Activated T-cell treated with anti-CD3 and anti-CD28 coated beads, Interleukin-2, amount 50 U/mL, for 72 hours (primary cell): ENCODE measurements at places on chromosomes 12 and 14. TPM values are rescaled to one million over a fixed set of nuclear protein-coding genes. Genes with fewer than 3 reads are reported as not detected.

DNA sequence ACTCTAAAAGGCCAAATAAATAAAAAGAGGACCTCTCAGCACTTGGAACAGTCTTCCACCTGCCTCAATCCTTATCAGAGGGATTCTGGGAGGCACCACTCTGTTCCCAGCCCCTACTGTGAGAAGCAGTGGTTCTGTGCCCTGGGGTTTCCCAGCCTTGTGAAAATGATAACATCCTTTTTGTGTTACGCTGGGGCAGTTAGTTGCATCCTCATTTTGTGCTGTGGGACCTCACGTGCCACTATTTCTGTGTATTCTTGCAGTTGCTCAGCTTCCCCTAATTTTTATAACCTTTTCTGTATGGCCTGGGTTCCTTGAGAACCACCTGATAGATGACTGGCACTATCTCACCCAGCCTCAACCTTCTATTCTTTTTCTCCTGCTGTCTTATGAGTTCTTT lies 10.8 kb upstream of the CMA1 start:
- DNase-seq: no peak
- no peaks in the 10 kb centered on the region for H3K27me3 ChIP-seq
- H3K36me3 ChIP-seq: peaks cover 2% of the 10 kb centered on the region
- no peak overlapping the region for H3K4me3 ChIP-seq
- H3K4me1 ChIP-seq: peaks cover 6% of the 10 kb centered on the region
- no peak overlapping the region for H3K27ac ChIP-seq

DNA sequence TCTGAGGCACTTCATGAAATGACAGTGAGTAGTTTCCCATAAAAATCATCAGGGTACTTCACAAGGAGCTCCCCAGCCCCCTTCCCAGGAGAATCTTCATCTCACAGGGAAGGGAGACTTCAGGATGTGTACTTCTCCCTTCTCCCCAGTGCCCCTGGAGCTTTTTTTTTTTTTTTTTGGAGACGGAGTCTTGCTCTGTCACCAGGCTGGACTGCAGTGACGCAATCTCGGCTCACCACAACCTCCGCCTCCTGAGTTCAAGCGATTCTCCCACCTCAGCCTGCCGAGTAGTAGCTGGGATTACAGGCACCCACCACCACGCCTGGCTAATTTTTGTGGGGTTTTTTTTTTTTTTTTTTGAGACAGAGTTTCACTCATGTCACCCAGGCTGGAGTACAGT lies 10.4 kb downstream of the ITPK1 start:
- no peak for DNase-seq
- no peaks in the 10 kb centered on the region for H3K27me3 ChIP-seq
- peak overlapping the region; percentile 6 for H3K4me3 ChIP-seq
- peaks cover 32% of the 10 kb centered on the region for H3K4me1 ChIP-seq
- no peaks in the 10 kb centered on the region for H3K36me3 ChIP-seq
- no peak overlapping the region for H3K27ac ChIP-seq

GRCh38 chr12:94239332-94239993 lies 91.1 kb downstream of the PLXNC1 start:
- H3K27ac ChIP-seq: no peak overlapping the region
- H3K36me3 ChIP-seq: peaks cover 3% of the 10 kb centered on the region
- DNase-seq: no peak
- no peaks in the 10 kb centered on the region for H3K27me3 ChIP-seq
- H3K4me3 ChIP-seq: no peak overlapping the region

GRCh38 chr12:45379261-45379660 lies 163.4 kb downstream of the ANO6 start:
- no peaks in the 10 kb centered on the region for H3K4me1 ChIP-seq
- no peak for DNase-seq
- no peak overlapping the region for H3K4me3 ChIP-seq
- H3K27ac ChIP-seq: no peak overlapping the region
- no peaks in the 10 kb centered on the region for H3K27me3 ChIP-seq
- H3K36me3 ChIP-seq: peaks cover under 1% of the 10 kb centered on the region

DNA sequence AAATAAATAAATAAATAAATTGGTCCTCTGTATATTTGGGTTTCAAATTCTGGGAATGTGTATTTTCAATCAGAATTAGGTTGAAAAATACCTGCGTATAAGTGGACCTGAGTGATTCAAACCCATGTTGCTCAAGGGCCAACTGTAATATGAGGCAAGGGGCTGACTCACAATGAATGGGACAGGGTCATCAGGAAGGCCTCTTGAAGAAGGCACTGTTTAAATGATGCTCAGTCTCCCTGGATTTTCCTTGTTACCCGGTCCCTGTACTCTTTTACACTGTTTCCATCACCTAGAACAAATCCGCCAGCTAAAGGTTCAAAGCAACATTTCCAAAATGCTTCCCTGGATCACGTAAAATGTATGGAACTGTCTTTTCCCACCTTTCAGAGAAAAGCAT lies 3.8 kb downstream of the PSMB5 start:
- peak overlapping the region; percentile 87 for H3K27ac ChIP-seq
- H3K4me1 ChIP-seq: peaks cover 62% of the 10 kb centered on the region
- no peaks in the 10 kb centered on the region for H3K27me3 ChIP-seq
- no peak overlapping the region for H3K4me3 ChIP-seq

- H3K4me3 ChIP-seq: peak overlapping the region; percentile 83
- peaks cover 62% of the 10 kb centered on the region for H3K4me1 ChIP-seq
- H3K27me3 ChIP-seq: no peaks in the 10 kb centered on the region
- peak; percentile 66 for DNase-seq
- H3K36me3 ChIP-seq: peaks cover 2% of the 10 kb centered on the region
- peak overlapping the region; percentile 95 for H3K27ac ChIP-seq
Observed at GRCh38 chr14:73467800-73468199, 9.5 kb upstream of the NUMB start.

DNA sequence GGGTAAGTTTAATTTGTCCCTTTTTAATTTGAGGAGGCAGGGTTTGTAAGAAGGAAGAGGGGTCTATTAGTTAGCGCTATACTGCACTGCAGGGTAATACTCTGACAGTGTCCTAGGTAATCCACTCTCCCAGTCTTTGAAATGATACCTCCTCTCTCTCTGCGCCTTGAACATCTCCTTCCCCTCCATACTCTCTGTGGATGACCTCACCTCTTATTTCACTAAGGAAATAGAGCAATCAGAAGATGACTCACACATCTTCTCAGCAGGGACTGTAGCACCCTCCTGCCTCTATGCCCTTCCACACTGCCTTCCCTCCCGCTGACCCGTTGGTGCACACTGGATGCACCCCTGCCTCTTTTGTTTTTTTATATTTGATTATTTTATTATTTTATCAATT lies 94.2 kb downstream of the GRIP1 start:
- H3K27me3 ChIP-seq: no peaks in the 10 kb centered on the region
- no peaks in the 10 kb centered on the region for H3K36me3 ChIP-seq
- peaks cover 4% of the 10 kb centered on the region for H3K4me1 ChIP-seq
- no peak overlapping the region for H3K4me3 ChIP-seq
- no peak overlapping the region for H3K27ac ChIP-seq

DNA sequence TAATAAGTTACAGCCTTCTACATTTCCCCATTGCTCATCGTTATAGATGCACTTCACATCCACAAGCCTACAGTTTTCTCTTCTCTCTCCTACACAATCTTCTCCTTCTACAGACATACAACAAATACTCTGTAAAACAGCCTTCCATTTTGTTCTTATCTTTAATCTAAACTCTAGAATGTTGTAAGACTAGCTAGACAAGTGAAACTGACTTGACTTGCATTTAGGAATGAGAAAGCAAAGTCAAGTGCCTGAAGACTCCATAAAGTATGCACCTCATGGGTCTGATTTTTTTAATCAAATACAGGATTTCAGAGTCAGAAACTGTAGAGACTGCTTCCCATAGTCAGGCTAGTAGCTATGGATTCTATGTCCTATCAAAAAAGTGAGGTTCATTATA lies 190.3 kb downstream of the KLHL28 start:
- no peak overlapping the region for H3K27ac ChIP-seq
- DNase-seq: no peak
- H3K4me1 ChIP-seq: peaks cover 8% of the 10 kb centered on the region

DNA sequence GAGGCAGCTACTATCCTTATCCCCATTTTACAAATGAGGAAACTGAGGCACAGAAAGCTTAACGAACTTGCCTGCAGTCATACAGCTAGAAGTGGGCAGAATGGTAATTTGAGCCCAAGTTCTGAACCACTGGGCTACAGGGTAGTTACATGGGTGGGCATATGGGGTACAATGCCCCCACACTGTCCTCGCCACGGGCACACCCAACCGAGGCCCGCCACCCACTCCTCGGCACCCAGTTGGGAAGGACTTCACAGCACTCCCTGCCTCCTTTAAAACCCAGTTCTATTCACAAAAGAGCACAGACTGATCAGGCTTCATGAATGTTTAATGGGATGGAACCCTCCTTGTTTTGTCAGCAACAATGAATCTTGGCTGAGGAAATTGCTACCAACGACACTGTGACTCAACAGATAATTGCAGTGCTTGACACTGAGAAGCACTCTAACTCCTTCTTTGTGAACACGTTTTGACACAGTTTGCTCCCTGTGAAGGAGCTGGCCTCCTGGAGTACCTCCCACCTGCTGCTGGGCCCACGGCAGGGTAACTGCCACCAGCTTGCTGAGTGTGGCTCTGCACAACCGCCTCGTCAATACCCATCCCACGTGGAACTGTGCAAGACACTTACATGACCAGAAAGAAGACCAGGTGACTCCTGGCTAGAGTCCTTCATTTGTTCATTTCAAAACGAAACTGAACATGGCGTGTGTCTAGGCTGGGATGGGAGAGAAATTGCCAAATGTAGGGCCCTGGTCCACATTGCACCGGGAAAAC lies 63.5 kb downstream of the CLMN start:
- H3K36me3 ChIP-seq: peaks cover 1% of the 10 kb centered on the region
- peaks cover 7% of the 10 kb centered on the region for H3K4me1 ChIP-seq
- no peak for DNase-seq
- peaks cover 12% of the 10 kb centered on the region for H3K27me3 ChIP-seq

GRCh38 chr14:31026450-31027235 lies 464 bp upstream of the STRN3 start:
- H3K27ac ChIP-seq: peak overlapping the region; percentile 99
- peak overlapping the region; percentile 97 for H3K4me3 ChIP-seq
- no peaks in the 10 kb centered on the region for H3K27me3 ChIP-seq
- peak; percentile 92 for DNase-seq

- H3K36me3 ChIP-seq: peaks cover 25% of the 10 kb centered on the region
- DNase-seq: no peak
- H3K4me1 ChIP-seq: no peaks in the 10 kb centered on the region
- no peak overlapping the region for H3K27ac ChIP-seq
- no peaks in the 10 kb centered on the region for H3K27me3 ChIP-seq
- H3K4me3 ChIP-seq: no peak overlapping the region
Observed at GRCh38 chr14:31703056-31703455, 141.9 kb downstream of the NUBPL start.

DNA sequence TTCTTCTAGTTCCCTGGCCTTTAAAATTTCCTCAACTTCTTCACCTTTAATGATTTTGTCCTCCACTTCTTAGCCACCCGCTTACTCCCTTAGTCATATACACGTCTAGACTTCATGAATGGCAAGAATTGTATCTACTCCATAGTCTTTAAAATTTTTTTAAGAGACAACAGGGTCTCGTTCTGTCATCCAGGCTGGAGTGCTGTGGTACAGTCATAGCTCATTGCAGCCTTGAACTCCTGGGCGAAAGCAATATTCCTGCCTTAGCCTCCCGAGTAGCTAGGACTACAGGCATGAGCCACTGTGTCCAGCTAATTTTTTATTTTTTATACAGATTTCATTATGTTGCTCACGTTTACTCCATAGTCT lies 47.9 kb downstream of the BBS10 start:
- H3K27me3 ChIP-seq: peaks cover 18% of the 10 kb centered on the region
- H3K4me3 ChIP-seq: no peak overlapping the region
- no peak overlapping the region for H3K27ac ChIP-seq
- no peak for DNase-seq

GRCh38 chr12:76820888-76821482 lies 57.1 kb downstream of the ZDHHC17 start:
- H3K4me1 ChIP-seq: no peaks in the 10 kb centered on the region
- H3K36me3 ChIP-seq: no peaks in the 10 kb centered on the region
- H3K4me3 ChIP-seq: no peak overlapping the region

CLEC4C gene
- not detected for total RNA-seq

TPPP2 gene
- total RNA-seq: not detected

TAPBPL gene
- total RNA-seq: 29.6 TPM

TAS2R7 gene
- total RNA-seq: not detected

EIF2S3B gene
- 1.2 TPM for total RNA-seq
